NCI-H446 (cell line): ENCODE measurements at places on chromosomes 5 and 9.

DNA sequence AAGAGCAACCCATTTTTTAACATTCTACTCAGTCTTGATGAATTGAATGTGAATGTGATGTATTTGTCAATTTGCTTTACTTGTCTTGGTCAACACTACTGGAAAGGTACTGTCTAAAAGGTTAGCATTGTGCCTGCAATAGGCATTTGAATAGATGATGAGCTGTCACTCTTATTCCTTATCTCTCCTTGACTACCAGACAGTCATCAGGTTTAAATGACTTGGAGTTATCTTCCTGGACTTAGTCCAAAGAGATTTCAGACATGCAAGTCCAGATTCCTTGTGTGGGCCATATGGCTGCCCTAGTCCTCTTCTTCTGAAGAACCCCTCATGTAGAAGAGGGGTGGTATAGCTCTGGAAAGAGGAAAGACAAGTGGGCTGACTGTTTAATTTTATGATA is 4.8 kb downstream of the ARHGEF28 start:
- no peak for DNase-seq

- no peak for DNase-seq
Observed at GRCh38 chr9:72006501-72006900, 53.9 kb downstream of the C9orf57 start.

DNA sequence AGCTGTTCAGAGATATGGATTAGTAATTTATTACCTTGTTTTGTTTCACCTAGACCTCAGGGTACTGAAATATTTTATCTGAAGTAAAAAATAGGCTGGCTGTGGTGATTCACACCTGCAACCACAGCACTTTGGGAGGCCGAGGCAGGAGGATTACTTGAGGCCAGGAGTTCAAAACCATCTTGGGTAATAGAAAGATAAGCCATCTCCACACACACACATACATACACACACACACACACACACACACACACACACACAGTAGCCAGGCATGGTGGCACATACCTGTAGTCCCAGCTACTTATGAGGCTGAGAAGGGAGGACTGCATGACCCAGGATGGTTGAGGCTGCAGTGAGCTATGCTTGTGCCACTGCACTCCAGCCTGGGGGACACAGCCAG is 3.7 kb downstream of the ANXA2R start:
- no peak for DNase-seq

DNA sequence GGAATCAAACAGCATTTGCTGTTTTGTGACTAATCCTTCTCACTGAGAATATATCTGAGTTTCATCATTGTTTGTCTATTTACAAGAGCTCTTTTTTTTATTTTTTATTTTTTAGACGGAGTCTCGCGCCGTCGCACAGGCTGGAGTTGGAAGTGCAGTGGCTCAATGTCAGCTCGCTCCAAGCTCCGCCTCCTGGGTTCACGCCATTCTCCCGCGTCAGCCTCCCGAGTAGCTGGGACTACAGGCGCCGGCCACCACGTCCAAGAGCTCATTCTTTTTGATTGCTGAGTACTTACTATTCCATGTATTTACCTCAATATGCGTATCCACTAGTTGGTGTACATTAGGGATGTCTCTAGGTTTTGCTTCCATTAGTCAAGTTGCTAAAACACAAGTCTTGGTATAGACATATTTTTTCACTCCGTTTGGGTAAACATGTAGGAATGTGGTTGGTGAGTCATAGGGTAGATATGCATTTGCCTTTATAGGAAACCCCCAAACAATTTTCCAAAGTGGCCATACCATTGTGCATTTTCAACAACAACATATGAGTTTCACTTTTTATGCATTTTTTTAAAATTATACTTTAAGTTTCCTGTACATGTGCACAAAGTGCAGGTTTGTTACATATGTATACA is 1005.0 kb upstream of the CDH10 start:
- DNase-seq: no peak

- no peak for DNase-seq
Observed at GRCh38 chr9:79641070-79641469, 69.3 kb downstream of the TLE4 start.

GRCh38 chr5:147332658-147333057 is 97.8 kb downstream of the STK32A start:
- no peak for DNase-seq

DNA sequence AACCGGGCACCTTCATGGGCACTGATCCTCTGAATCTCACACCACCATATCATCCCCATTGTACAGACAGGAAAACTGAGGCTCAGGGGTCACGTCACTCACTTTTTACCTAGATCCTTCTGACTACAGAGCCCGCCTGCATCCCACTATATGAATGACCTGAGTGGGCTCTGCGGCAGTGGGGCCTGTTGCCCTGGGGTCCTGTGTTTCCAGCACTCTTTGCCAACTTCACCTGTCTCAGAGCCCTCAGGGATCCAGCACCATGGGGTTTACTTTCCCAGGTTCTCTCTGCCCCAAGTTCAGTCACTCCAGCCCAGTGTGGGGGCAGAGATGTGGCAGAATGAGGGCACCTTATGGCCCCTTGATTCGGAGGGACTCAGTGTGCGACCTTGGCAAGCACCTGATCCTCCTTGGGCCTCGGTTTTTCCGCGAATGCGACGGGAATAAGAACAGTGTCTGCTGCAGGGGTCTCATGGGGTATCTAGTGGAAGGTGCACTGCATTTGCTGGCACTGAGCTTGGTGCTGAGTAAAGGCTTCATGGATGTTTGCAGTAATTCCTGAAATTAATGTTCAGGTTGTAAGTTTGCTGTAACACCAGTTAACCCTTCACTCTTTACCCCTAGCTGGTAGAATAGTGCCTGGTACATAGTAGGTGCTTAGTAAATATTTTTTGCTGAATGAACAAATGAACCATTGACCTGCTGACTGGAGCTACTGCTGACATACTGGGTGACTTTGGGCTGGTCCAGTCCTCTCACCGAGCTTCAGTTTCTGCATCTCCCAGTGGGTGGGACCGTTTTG is 47.1 kb upstream of the BOD1 start:
- no peak for DNase-seq

DNA sequence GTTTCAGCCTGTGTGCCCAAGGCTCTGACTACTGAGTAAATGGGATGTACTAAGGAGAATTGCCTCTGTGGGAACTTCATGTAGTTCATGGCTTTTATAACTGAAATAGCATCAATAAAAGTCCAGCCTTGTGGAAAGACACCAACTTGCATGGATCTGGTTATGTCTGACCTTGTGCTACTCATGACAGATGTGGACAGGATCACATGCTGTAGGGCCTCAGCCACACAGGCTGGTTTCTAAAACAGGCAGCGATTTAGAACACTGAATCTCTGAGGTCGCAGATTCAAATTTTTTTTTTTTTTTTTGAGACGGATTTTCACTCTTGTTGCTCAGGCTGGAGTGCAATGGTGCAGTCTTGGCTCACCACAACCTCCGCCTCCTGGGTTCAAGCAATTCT is 66.5 kb upstream of the SPIN1 start:
- no peak for DNase-seq

- DNase-seq: peak; percentile 20
Observed at GRCh38 chr5:93622240-93622885, 39.3 kb downstream of the NR2F1 start.

GRCh38 chr5:44833249-44833648 is 24.5 kb downstream of the MRPS30 start:
- DNase-seq: no peak

GRCh38 chr5:14125262-14125661 is 17.9 kb upstream of the TRIO start:
- DNase-seq: no peak

- no peak for DNase-seq
Observed at GRCh38 chr5:73638344-73639095, 12.5 kb downstream of the ARHGEF28 start.

- no peak for DNase-seq
Observed at GRCh38 chr5:157362012-157362411, 96.1 kb downstream of the CYFIP2 start.

DNA sequence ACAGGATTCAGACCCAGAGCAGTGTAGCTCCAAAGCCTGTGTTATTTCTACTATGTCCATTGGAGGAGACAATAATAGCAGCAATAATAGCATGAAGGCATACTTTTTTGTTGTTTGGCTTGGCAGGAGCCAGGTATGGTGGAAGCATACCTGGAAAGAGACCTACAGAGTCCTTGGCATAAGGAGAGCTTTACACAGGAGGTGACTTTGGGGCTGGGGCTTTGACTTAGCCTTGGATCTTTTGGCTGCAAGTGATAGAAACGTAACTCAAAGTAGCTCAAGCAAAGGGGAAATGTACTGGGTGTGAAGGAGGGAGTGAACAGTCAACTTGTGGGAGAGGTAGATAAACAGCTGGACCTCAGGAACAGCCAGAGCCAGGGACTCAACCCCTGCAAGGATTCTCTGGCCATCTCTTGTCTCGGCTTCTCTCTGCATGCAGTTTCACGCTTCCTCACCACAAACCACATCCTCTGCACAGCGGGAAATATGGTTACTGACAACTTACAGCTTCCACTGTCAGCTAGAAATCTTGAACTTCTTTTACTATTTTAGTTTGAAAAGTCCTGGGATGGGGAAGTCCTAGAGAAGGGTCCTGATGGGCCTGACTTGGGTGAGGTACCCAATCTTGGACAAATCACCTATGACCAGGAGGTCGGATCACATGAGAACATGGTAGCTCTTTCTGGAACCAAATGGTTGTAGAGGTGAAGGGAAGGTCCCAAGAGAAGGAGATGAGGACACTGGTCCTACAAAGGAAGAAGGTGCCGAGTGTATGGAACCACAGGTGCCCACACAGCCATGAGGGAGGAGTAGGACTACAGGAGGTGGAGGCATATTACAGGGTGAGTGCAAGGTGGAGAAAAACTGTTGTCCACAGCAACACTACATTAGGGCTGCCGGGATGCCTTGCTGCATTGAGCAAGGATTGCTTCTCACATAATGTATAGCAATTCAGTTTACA is 47.0 kb upstream of the TGFBR1 start:
- no peak for DNase-seq

DNA sequence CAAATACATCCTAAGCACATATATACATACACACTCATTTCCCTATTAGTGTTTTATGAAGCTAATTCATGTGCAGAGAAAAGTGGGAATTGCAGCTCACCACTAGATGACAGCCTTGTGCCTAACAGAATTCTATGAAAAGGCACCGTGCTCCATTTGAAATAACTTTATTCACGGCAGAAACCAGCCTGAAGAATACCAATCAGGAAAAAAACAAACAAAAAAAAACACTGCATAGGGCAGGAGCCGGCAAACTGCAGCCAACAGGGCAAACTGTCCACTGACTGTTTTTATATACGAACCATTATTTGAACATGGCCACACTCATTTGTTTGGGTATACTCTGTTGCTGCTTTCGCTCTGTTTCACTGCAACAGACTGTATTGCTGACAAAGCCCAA is 33.6 kb downstream of the ERMP1 start:
- DNase-seq: peak; percentile 30

GRCh38 chr5:135174315-135175096 is 140.5 kb upstream of the PITX1 start:
- no peak for DNase-seq

- DNase-seq: no peak
Observed at GRCh38 chr9:15373881-15374280, 48.8 kb upstream of the SNAPC3 start.

DNA sequence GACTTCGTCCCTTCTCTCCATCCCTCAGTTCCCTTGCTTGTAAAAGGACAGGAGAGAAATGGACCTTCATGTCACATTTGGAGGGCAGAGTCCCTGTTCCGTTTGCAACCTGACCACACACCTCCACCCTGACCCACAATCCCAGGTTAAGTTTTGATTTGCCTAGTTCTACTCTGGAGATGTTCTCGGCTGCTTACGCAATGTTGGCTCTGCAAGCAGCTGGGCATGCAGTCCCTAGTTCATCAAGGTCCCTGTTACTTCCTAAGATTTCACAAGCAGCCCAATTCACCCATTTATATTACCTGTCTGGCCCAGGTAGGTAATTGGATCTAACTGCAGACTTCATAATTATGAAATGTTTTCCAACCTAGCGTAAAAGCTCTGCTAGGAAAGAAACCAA is 28.8 kb downstream of the SLIT3 start:
- DNase-seq: no peak

- peak; percentile 69 for DNase-seq
Observed at GRCh38 chr9:127608104-127608966, 3.7 kb upstream of the STXBP1 start.

DNA sequence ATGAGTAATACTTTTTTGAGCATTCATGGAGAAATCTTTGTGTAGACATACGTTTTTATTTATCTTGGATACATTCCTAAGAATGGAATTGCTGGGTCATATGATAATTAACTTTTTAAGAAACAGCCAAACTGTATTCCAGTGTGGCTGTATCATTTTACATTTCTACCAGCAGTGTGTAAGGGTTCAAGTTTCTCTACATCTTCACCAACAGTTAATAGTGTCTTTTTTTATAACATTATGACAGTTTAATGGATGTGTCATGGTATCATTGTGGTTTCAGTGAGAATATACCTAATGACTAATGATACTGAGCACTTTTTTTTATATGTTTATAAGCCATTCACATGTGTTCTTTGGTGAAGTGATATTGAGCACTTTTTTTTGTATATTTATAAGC is 52.4 kb downstream of the NIPBL start:
- peak; percentile 70 for DNase-seq

- DNase-seq: no peak
Observed at GRCh38 chr9:16207161-16207560, 654.3 kb downstream of the CCDC171 start.

DNA sequence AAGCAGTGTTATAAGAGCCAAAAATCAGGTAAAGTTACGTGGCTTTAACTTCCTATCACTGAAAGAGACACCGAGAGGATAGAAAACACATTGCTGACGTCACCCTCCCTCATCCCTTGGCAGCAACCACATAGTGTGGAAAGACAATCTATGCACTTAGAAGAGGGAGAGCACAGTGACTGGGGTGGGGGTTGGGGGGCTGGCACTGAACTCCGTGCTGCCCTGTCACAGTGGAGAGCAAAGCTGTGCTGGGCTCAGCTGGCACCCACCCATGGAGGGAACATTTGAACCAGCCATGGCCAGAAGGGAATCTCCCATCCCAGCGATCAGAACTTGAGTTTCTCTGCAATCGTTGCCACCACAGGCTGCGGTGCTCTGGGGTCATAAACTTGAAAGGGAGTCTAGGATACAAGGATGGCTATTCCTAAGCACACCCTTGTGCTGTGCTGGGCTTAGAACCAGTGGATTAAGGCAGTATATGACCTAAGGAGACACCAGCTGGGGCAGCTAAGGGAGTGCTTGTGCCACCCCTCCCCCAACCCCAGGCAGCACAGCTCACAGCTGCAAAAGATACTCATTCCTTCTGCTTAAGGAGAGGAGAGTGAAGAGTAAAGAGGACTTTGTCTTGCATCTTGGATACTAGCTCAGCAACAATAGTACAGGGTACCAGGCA is 73.4 kb downstream of the KIAA0825 start:
- no peak for DNase-seq

GRCh38 chr5:158644301-158644700 is 455.4 kb downstream of the EBF1 start:
- no peak for DNase-seq

GRCh38 chr5:99929806-99930135 is 605.4 kb upstream of the FAM174A start:
- no peak for DNase-seq

GRCh38 chr9:123028136-123028535 is 5.3 kb upstream of the GPR21 start:
- DNase-seq: no peak

- DNase-seq: no peak
Observed at GRCh38 chr5:31021181-31021624, 172.3 kb upstream of the CDH6 start.

GRCh38 chr9:15670894-15671293 is 118.1 kb downstream of the CCDC171 start:
- no peak for DNase-seq

GRCh38 chr9:86827893-86828292 is 119.4 kb downstream of the GAS1 start:
- DNase-seq: no peak

GRCh38 chr5:67249590-67249895 is 52.9 kb upstream of the CD180 start:
- peak; percentile 32 for DNase-seq
